ENCODE measurements at places on chromosomes 1 and 21. TPM values are rescaled to one million over a fixed set of nuclear protein-coding genes. Genes with fewer than 3 reads are reported as not detected.

SAMSN1 gene
- total RNA-seq, result 0.98 TPM

GRCh38 chr1:210446479-210446878 lies 117.8 kb downstream of the HHAT start:
- no peak overlapping the region for H3K27ac ChIP-seq
- DNase-seq, result no peak
- H3K27me3 ChIP-seq, result no peaks in the 10 kb centered on the region
- H3K4me1 ChIP-seq, result no peaks in the 10 kb centered on the region
- H3K36me3 ChIP-seq, result no peaks in the 10 kb centered on the region

KRTAP12-2 gene
- total RNA-seq, result not detected

DNA sequence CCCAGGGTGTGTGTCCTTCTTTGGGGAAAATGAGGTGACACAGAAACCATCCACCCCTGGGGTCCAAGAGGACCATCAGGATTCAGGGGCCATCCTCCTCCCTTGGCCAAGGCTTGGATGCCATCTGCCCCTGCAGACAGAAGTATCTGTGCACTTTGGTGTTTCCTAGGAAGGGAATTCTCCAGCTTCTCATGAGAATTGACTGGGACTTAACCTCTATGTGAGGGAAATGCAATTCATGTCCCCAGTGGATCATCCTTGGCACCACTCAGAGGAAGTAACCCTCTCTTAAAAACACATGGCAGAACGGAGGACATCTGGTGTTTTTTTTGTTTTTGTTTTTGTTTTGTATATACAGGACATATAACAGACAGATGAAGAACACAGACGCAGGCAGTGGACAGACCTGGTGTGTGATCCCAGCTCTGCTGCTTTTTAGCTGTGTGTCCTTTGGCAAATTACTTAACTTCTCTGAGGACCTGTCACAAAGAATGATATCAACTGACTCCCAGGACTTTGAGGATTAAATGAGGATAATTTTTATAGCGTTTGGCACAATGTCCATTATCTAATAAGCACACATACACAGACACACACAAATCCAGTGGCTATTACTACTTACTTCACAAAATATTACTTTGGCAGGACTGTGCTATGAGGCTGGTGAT lies 3.8 kb downstream of the TNN start:
- no peaks in the 10 kb centered on the region for H3K27me3 ChIP-seq
- no peak overlapping the region for H3K4me3 ChIP-seq
- DNase-seq, result no peak
- H3K36me3 ChIP-seq, result no peaks in the 10 kb centered on the region

GRCh38 chr1:66258404-66259105 lies 275.4 kb upstream of the SGIP1 start:
- H3K36me3 ChIP-seq, result no peaks in the 10 kb centered on the region
- no peak overlapping the region for H3K4me3 ChIP-seq
- H3K27ac ChIP-seq, result no peak overlapping the region

RPF1 gene
- total RNA-seq, result 7.2 TPM

DNA sequence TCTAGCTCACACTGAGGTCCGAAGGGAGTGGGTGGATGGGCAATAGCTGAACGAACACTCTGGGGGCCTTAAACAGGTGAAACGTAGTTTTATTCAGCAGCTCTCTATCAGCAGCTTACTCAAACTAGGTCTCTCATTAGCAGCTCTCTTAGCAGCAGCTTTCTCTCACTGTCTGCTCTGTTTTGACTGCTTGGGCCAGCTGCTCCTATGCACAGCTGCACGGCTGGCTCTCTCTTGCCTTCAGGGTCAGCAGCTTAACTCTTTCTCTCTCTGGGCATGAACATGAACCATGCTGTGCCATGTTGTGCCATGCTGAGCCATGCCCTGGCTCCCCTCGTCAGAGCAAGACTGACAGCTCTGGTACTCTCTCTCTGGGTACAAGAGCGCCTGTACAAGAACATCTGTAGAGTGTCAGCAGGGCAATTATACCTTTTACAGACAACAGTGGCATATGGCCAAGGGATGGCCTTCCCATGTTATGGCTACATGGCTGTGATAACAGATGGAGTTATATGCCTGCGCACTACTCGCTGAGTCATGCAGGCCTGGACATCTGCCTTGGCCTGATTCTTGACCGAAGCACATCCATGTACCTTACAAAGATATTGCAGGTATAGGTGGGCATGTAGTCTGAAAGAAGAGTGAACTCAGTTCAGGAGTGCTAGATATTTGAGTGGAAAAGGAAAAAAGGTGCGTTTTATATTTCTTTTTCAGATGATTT lies 152.4 kb downstream of the LEPR start:
- H3K27me3 ChIP-seq, result no peaks in the 10 kb centered on the region
- H3K36me3 ChIP-seq, result no peaks in the 10 kb centered on the region
- H3K4me1 ChIP-seq, result no peaks in the 10 kb centered on the region
- H3K4me3 ChIP-seq, result no peak overlapping the region
- no peak overlapping the region for H3K27ac ChIP-seq

DNA sequence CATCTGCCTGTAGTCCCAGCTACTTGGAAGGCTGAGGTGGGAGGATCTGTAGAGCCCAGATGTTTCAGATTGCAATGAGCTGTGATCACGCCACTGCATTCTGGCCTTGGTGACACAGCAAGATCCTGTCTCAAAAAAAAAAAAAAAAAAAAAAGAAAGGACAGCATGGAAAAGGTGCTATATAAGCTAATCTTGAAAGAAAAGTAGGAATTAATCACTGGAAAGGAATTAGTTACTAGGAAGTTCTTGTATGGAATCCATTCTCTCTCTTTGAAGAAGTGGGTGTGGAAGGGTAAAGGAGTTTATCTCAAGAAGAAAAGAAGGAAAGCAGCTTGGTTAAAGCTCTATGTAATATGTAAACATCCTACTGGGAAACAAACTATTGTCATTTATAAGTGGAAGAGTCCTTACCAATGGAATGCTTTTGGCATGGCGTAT lies 339.2 kb downstream of the DPYD start:
- no peaks in the 10 kb centered on the region for H3K36me3 ChIP-seq
- H3K4me1 ChIP-seq, result no peaks in the 10 kb centered on the region
- H3K27me3 ChIP-seq, result no peaks in the 10 kb centered on the region

COL18A1 gene
- 62.8 TPM for total RNA-seq

BATF3 gene
- 0.95 TPM for total RNA-seq

- H3K36me3 ChIP-seq, result no peaks in the 10 kb centered on the region
- peak overlapping the region; percentile 77 for H3K4me3 ChIP-seq
- peak overlapping the region; percentile 75 for H3K27ac ChIP-seq
- DNase-seq, result peak; percentile 86
- no peaks in the 10 kb centered on the region for H3K27me3 ChIP-seq
Observed at GRCh38 chr1:39901464-39901713, 328 bp downstream of the MYCL start.

ZSWIM5 gene
- 2.3 TPM for total RNA-seq

DNA sequence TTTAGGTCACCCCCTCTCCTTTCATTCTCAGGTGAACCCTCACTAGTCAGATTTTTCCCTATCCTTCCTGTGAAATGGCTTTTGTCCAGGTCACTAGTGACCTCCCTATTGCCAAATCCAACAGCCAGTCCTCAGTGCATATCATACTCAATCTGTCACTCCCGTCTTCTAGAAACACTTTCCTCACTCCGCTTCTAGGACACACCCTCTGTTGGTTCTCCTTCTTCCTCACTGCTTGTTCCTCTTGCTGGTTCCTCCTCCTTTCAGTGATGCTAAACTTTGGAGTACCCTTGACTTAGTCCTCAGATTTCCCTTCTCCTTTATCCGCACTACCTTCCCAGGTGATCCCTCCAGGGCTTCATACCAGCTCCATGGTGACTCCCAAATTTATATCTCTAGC lies 94.3 kb downstream of the RNF220 start:
- no peaks in the 10 kb centered on the region for H3K4me1 ChIP-seq
- no peak for DNase-seq
- H3K27ac ChIP-seq, result no peak overlapping the region
- no peaks in the 10 kb centered on the region for H3K27me3 ChIP-seq

ANKRD35 gene
- 0.34 TPM for total RNA-seq

GRCh38 chr1:64663668-64664067 lies 81.2 kb upstream of the RAVER2 start:
- no peaks in the 10 kb centered on the region for H3K27me3 ChIP-seq
- no peaks in the 10 kb centered on the region for H3K36me3 ChIP-seq
- H3K4me1 ChIP-seq, result no peaks in the 10 kb centered on the region
- no peak overlapping the region for H3K27ac ChIP-seq
- no peak for DNase-seq

DNA sequence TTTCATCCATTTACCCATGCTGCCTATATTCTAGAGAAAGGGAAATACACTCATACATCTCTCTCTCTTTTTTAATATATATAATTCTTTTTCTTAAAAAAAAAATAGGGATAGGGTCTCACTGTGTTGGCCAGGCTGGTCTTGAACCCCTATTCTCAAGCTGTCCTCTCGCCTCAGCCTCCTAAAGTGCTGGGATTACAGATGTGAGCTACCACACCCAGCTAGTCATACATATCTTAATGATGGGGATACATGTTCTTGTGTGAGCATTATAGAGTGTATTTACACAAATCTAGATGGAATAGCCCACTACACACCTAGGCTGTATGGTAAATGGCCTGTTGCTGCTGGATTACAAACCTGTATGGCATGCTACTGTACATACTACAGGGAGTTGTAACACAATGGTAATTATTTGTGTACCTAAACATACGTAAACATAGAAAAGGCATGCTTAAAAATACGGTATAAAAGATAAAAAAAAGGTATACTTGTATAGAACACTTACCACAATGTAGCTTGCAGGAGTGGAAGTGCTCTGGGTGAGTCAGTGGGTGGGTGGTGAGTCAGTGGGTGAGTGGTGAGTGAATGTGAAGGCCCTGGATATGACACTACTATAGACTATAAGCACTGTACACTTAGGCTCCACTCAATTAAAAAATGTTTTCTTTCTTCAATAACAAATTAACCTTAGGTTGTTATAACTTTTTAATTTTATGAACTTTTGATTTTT lies 72.9 kb downstream of the IVNS1ABP start:
- H3K27me3 ChIP-seq, result no peaks in the 10 kb centered on the region
- no peak for DNase-seq
- no peak overlapping the region for H3K27ac ChIP-seq
- H3K4me3 ChIP-seq, result no peak overlapping the region
- no peaks in the 10 kb centered on the region for H3K36me3 ChIP-seq
- no peaks in the 10 kb centered on the region for H3K4me1 ChIP-seq

CSMD2 gene
- 0.44 TPM for total RNA-seq

VHLL gene
- not detected for total RNA-seq

FCRL2 gene
- not detected for total RNA-seq

PGLYRP3 gene
- total RNA-seq, result not detected

FAM151A gene
- not detected for total RNA-seq

- H3K27me3 ChIP-seq, result no peaks in the 10 kb centered on the region
- H3K27ac ChIP-seq, result no peak overlapping the region
Observed at GRCh38 chr21:25790122-25790877, 55.5 kb downstream of the GABPA start.

- no peak overlapping the region for H3K27ac ChIP-seq
- no peak for DNase-seq
- H3K4me1 ChIP-seq, result no peaks in the 10 kb centered on the region
Observed at GRCh38 chr1:51986718-51987117, 3.8 kb downstream of the RAB3B start.

DNA sequence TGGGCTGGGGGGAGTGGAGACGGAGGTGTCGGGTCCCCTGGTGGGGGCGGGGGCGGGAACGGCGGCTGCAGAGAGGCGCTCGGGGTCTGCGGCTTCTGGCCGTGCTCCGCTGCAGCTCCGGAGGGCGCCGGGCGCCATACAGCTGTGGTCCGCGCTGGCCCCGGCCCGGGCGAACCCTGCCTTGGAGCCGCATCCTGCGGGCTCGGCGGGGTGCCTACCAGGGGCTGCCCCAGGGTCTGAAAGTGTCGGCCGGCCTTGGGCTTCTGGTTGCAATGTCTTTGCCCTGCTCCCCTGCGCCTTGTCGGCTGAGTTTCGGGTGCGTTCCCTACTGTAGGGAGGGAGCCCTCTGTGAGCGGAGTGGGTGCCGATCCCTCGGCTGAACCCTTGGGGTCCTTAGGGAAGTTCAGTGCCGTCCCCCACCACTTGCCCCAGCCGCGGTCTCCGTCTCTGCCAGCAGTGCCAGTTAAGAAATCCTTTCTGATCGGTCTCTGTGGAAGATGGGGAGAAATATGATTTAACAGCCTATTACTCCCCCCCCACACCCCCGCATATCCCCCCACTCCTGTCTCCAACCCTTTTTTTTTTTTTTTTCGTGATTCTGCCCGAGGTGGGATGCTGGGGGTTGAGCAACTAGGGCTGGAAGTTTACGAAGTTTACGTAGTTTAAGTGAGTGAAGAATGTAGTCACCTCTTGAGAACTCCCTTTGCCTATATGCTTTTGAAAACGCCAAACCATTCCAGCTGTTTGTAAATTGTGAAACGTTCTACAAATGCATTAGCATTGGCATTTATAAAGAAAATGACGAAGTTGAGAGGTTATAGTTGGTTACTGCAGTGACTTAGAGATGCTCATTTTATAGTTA lies 588 bp downstream of the NEXN start:
- H3K4me3 ChIP-seq, result peak overlapping the region; percentile 76
- no peaks in the 10 kb centered on the region for H3K36me3 ChIP-seq
- DNase-seq, result peak; percentile 39

- no peak for DNase-seq
- H3K36me3 ChIP-seq, result no peaks in the 10 kb centered on the region
- peaks cover 4% of the 10 kb centered on the region for H3K4me1 ChIP-seq
- no peak overlapping the region for H3K27ac ChIP-seq
- H3K27me3 ChIP-seq, result no peaks in the 10 kb centered on the region
- H3K4me3 ChIP-seq, result no peak overlapping the region
Observed at GRCh38 chr1:24636661-24637357, 6.3 kb upstream of the SRRM1 start.
